ENCODE measurements at places on chromosomes 2 and 18.

DNA sequence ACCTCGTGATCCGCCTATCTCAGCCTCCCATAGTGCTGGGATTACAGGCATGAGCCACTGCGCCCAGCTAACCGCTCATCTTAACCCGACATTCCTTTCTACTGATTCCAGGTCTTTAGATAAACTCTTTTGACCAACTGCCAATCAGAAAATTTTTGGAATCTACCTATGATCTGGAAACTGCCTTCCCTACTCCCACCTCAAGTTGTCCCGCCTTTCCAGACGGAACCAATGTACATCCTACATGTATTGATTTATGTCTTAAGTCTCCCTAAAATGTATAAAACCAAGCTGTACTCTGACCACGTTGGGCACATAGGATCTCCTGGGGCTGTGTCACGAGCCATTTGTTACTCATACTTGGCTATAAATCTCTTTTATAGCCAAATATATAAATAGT lies 3.2 kb upstream of the NEU2 start:
- no peak for DNase-seq

GRCh38 chr18:67517444-67517765 lies 885 bp upstream of the DSEL start:
- no peak for DNase-seq

GRCh38 chr2:96091711-96092572 lies 24.4 kb downstream of the ADRA2B start:
- DNase-seq: no peak

DNA sequence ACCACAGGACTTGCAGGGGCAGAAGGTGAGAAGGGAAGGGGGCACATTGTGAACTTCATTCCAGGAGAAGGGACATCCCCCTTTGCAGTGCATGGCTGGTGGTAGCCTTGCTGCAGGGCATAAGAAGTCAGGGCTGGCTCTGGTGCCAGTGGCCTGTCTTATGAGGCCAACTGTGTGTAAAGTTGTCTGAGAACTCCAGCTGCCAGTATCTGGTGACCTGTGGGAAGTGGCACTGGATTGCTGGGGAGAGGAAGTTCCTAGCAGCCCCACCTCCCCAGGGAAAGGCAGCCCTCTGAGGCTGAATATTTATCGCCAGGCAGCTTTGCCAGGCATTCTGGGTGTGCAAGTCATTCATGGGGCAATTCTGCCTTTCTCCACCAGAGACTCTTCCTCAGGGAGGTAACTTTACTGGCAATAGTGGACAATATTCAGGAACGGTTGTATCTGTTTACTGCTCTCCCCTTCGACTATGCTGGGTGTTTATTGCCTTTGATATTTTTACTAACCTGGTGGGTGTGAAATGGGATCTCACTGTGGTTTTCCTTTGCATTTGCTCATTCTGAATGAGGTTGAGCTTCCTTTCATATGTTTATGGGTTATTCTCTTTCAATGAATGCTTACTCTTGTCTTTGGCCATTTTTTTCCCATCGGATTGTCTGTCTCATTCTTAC lies 12.3 kb downstream of the TRPM8 start:
- no peak for DNase-seq

DNA sequence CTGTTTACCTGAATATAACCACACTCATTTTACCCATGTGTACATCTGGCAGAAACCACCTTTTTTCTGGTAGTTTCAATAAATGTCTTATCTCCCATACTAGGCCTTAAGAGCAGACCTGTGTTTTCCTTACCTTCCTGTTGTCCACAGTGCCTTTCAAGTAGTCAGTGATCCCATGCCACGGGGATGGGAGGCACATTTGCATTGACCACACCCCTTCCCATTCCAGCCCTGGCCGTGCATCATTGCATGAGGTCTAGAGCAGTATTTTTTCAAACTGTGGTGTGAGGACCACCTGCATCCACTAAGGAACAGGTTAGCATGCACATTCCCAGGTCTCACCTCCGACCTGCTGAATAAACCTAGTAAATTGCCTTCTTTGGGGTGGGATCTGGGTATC lies 165.2 kb upstream of the FOSL2 start:
- DNase-seq: no peak

GRCh38 chr2:109411640-109412325 lies 202.0 kb downstream of the SEPTIN10 start:
- DNase-seq: no peak
